ENCODE measurements at places on chromosomes 6 and 20.

DNA sequence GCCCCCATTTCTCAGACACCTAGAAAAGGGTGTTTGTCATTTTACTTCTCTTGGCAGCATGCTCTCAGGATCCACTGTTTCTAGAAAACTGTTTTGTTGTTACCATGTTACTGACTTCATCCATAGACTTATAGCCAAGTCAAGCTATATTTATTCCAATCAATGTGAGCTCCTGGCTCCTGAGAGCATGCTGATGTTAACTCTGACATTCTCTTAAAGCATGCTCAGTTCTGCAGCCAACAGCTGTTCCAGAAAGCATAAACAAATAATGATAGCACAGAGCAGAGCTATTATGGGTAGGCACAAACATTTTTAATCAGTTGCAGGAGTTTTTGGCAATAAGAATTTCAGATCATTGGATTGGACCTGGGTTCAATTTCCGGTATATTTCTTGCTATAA is 92.4 kb upstream of the CEP85L start:
- DNase-seq = peak; percentile 20

- DNase-seq = peak; percentile 95
Observed at GRCh38 chr20:39885975-39886649, 802.9 kb downstream of the MAFB start.

DNA sequence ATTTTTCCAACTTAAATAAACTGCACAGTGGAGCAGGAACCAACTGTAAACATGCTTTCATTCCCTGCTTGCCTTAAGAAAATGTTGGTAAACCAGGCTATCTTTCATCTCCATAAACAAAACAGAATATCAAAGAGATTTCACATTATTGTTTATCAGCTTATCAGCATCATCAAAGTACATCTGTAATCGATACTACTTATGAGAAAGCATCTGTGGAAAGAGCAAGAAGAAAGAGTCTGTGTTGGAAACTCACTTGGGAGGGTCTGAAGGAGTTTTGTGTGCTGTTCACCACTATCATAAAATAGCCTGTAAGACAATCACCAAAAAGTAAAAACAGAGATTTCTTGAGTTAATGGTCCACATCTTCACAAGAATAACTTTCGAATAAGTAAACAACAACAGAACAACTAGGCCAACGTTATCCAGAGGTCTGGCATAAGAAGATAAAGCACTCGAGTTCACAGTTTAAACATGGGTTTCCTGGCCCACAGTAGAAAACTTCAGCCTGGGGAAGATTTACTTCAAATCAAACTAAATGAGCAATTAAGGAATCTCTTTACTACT is 47.9 kb downstream of the EPB41L2 start:
- no peak for DNase-seq

GRCh38 chr20:33539129-33539528 is 49.2 kb downstream of the CBFA2T2 start:
- peak; percentile 43 for DNase-seq

GRCh38 chr20:35093267-35093884 is 769 bp upstream of the TRPC4AP start:
- DNase-seq = peak; percentile 86

DNA sequence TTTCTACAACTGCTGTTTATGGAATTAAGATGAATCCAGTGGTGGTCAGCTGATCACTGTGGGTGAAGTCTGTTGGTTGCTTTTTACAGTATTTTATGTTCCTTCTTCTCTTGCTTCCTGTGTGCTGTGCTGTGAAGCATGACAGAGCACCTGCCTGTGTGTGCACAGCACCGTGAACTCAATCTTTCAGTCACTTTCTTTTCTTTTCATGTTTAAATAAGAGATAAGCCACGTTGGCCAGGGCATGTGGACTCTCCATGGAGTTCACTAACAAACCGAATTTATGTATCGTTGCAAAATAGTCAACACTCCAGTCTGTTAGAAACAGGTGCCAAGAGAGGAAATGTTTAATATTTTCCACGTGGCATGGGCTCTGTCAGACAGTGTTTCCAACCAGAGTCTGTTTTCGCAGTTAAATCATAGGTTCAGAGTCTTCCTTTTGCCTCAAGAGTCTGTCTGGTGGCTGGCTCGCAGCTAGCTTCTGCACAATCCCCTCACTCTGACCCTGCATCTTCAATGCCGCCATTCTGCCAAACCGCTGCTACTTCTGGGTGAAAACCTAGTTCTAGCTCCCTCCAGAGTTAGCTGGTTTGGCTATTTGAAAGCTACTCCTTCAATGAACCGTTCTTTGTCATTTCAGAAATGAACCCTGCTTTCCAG is 73.2 kb downstream of the QRSL1 start:
- no peak for DNase-seq

DNA sequence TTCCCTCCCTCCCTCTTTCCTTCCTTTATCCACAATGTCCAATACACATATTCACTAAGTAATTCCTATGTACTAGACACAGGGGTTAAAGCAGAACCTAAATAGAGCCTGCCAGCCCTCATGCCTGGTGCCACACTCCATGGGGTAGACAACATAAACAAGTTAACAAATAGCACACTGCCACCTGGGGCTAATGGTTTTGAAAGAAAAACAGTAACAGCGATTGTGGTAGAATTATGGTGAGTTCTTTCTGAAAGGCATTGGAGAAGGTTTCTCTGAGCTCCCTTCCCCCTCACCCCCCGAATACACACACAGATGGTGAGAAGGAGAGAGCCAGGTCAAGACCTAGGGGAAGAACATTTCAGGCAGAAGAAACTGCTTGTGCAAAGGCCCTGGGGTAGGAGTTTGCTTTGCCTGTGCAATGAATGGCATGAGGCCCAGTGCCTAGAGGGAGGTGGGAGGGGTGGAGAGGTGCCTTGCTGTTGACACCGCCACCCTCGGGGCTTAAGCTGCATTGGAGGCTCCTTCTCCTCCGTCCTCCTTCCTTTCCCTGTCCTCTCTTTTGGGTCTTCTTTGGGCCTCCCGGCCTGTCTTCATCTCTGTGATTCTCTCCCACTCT is 502.4 kb upstream of the SULF2 start:
- no peak for DNase-seq

DNA sequence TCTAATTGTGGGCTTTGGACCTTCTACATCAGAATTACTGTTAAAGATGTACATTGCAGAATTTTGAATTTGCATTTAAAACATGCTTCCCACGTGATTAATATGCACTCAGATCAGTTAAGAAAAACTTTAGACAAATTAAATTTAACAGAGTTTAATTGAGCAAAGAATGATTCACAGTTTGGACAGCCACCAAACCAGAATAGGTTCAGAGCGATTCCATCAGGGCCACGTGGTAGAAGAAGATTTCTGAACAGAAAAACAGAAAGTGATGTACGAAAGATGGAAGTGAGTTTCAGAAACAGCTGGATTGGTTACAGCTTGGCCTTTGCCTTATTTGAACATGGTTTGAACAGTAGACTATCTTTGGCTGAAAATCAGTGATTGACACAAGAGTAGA is 704.2 kb upstream of the MAP3K7 start:
- DNase-seq = no peak

DNA sequence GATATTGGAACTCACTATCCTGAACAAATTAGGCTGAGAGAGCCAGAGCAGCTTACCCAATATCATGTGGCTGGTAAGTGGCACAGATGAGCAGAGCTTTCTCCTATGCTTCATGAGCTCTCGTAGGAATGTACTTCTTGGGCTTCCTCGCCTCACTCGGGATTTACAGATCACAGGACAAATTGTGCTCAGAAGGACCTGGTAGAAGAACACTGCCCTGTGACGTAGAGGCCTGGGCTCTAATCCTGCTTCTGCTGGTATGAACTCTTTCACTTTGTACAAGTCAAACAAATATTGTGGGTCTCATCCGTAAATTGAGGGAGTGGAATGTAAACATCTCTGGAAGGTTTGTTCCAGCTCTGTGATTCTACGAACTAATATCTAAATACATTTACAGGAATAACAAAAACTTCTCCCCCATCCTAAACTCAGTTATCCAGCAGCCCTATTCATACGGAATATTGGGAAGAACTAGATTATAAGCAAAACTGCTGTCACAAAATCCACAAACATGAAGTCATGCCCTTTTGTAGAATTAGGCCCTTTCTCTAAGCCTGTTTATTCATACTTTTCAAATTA is 187.6 kb downstream of the CLIC5 start:
- no peak for DNase-seq

DNA sequence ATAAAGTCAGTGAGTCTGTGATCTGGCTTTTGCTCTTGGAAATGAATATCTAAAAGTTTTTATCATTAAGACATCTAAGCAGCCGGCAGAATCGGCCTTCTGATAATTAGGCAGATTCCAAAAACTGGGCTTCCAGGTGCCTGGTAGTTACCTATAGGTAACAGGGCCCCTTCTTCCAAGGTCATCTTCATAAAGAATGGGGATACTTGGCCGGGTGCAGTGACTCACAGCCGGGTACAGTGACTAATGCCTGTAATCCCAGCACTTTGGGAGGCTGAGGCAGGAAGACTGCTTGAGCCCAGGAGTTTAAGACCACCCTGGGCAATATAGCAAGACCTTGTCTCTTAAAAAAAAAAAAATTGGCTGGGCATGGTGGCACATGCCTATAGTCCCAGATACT is 12.9 kb upstream of the RBL1 start:
- DNase-seq = no peak

GRCh38 chr6:21715180-21715579 is 121.6 kb downstream of the SOX4 start:
- no peak for DNase-seq

- peak; percentile 87 for DNase-seq
Observed at GRCh38 chr20:8860011-8860495, 208.8 kb upstream of the PLCB4 start.

DNA sequence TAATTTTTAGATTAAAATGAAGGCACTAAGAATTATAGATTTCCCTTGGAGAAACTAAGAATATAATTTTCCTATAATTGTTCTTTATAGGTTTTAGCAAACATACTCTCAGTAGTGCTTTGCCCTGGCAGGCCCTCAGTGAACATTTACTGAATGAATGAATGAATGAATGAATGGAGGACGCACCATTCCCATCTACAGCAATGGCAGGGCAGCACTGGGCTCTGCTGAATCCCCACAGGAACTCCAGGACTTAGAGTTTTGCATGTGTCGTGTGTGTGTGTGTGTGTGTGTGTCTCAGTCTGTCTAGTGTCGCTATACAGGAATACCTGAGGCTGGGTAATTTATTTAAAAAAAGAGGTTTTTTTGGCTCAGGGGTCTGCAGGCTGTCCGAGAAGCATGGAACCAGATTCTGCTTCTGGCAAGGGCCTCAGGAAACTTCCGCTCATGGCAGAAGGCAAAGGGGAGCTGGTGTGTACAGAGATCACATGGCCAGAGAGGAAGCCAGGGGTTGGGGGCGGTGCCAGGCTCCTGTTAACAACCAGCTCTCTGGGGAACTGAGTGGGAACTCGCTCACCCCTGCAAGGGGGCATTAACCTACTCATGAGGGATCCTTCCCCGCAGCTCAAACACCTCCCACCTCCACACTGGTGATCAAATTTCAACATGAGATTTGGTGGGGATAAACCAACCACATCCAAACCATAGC is 20.1 kb downstream of the RNASET2 start:
- no peak for DNase-seq

GRCh38 chr6:103273048-103273447 is 1586.7 kb downstream of the HACE1 start:
- DNase-seq = no peak

DNA sequence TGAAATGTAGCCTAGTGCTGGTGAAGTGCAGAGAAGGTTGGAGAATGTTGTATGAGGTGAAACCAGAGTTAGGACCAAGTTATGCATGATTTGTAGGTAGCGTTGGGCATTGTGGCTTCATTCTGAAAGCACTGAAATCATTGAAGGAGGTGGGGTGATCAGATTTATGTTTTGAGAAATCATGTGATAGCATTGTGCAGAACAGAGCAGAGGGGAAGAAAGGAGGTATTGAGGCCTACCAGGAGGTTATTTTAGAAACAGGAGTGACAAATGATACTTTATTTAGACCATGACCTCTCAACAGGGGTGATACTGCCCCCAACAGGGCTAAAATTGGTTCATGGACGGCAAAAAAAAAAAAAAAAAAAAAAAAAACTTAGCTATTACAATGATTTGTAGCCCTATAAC is 15.6 kb upstream of the HMGN3 start:
- DNase-seq = peak; percentile 8

- no peak for DNase-seq
Observed at GRCh38 chr20:39010496-39010895, 48.4 kb downstream of the DHX35 start.

- DNase-seq = no peak
Observed at GRCh38 chr20:64035066-64035932, 683 bp upstream of the C20orf204 start.

DNA sequence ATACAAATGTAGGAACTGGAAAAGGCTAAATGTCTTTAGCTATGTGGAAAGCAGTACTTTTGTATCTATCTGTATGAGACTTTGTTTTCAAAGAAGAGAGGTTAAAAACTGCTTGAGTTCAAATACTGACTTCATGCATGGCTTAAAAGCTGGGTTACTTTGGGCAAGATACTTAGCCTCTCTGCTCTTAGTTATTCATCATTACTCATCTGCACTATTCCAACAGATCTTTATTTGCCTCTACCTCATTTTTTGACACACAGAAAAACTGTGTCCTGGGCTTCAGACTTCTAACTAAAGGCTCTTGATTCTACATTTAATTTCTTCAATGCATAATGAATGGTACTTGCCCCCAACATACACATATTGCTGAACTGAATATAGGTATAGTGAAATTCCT is 114.8 kb downstream of the DST start:
- DNase-seq = peak; percentile 37

- no peak for DNase-seq
Observed at GRCh38 chr20:63253438-63254231, 628 bp downstream of the NKAIN4 start.

DNA sequence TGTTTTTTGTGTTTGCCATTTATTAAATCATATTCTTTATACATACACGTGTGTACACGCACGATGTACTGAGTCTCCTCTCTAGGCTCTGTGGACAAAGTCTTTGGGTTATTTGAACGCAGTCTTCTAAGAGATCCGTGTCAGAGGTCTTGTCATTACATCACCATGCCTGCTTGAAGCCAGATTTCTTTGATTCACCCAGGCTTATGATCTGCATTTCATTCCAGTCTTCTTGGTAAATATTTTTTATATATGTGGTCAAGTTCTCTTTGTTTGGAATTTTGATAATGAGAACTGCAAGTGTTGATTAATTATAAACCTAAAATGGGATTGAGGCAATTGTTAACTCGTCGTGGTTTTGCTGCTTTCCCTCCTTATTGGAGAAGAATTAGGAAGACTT is 34.6 kb downstream of the KCNS1 start:
- DNase-seq = no peak

DNA sequence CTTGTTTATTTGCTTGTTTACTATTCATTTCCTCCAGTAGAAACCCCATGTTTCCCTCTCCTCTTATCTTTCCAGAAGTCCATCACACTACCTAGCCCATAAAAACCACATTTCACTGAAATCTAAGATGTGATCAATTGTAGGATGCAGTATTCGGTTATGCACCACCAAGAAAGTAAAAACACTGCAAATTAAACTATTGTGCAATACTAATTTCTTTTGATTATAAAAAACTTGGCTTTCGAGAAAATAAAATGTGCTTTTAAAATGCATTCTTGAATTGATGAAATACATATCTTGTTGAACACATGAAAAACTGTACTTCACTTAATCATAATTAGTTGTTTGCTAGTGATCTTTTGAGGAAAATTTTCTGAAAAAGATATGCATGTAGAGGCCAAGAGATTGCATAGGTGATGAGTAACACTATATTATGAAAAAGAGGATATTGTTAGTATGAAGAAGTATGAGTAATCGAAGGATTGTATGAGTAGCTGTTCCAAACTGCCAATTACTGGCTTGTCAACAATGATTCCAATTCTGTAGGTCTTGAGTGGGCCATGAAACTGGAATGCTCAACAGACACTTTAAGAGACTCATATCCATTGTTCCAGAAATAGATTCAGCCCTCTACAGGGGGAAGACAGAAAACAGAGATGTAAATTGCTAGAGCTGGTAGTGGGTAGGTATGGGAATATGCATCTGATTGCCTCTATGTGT is 79.7 kb downstream of the RNF217 start:
- DNase-seq = peak; percentile 59

Measured in EH (cell line).